ENCODE measurements at places on chromosomes 13 and 19.

- no peak for DNase-seq
These were observed 5.2 kb downstream of the DKKL1 start for GRCh38 chr19:49368711-49369358.

GRCh38 chr13:32195713-32196112 is 119.5 kb downstream of the ZAR1L start:
- no peak for DNase-seq

DNA sequence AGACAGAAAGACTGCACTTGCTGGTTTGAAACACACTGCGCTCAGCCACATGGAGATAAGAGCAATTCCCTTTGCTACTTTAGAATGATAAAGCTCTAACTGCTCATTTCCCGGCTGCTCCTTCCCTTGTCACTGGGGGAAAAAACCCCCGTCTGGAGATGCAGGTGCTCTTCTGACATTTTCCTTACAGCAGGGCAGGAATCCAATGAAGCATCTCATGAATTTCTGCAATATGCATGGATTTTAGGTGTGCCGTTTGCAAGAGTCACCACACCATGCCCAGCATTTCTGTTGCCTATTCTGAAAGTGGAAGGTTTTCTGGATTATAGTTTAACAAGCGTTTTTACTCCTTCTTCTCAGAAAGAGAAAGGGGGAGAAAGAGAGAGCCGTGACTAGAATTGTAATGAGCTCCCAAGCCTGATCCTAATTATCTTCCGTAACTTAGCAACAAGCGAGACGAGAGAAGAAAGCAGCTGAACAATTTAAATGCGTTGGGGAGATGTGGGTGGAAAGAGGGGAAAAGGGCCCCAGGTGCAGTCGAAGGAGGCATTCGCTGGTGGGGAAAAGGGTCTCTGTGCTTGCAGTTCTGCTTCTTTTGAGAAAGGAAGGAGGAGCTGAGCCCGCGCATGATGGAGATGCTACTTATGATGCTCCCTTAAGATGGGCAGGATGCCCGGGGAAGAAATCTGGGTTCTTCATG is 76.6 kb upstream of the SPATA13 start:
- no peak for DNase-seq

DNA sequence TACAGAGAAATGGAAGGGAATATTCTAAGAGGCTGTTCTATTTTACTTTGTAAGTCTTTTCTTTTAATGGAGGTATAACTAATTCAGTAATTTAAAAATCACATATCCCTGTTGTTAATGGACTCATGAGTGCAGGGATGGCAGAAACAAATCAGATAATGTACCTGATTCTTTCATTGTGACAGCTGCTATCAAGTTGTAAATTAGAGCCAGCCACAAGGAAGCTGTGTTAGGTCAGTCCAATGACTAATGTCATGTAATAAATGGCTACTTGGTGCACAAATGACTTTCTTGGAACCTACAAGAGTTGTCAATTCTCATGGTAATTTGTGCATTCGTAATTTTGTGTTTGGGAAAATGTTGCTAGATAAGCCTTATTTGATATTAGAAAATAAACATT is 446.4 kb downstream of the DCT start:
- no peak for DNase-seq

- peak; percentile 23 for DNase-seq
These were observed 50.8 kb downstream of the USP12 start for GRCh38 chr13:27120811-27121210.

- DNase-seq, result no peak
These were observed 21.9 kb upstream of the ZNF432 start for GRCh38 chr19:52070496-52070895.

- peak; percentile 88 for DNase-seq
These were observed 70.6 kb upstream of the C13orf46 start for GRCh38 chr13:114044486-114044885.

GRCh38 chr19:35845215-35846037 is 6.9 kb downstream of the NPHS1 start:
- DNase-seq, result no peak

DNA sequence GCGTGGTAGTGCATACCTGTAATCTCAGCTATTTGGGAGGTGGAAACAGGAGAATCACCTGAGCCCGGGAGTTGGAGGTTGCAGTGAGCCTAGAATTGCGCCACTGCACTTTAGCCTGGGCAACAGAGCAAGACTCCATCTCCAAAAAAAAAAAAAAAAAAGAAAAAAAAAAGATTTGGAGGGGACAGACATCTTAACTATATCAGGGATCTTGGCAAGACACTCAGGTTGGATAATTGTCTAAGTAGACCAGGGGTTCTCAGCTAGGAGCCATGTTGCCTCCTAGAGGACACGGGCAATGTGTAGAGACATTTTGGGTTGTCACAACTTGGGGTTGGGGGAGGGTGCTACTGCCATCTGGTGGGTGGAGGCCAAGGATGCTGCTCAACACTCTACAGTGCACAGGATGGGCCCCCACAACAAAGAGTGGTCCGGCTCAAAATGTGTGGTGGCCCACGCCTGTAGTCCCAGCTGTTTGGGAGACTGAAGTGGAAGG is 1.9 kb upstream of the ZNF580 start:
- no peak for DNase-seq

DNA sequence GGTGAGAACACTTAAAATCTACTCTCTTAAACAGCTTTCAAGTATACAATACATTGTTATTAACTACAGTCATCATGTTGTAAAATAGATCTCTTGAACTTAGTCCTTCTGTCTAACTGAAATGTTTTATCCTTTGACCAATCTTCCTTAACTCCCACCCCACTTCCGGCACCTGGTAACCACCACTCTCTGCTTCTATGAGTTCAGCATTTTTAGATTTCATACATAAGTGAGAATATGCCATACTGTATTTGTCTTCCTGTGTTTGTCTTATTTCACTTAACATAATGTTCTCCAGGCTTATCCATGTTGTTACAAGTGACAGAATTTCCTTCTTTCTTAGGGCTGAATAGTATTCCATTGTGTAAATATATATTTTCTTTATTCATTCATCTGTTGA is 144.1 kb upstream of the TRPC4 start:
- no peak for DNase-seq

DNA sequence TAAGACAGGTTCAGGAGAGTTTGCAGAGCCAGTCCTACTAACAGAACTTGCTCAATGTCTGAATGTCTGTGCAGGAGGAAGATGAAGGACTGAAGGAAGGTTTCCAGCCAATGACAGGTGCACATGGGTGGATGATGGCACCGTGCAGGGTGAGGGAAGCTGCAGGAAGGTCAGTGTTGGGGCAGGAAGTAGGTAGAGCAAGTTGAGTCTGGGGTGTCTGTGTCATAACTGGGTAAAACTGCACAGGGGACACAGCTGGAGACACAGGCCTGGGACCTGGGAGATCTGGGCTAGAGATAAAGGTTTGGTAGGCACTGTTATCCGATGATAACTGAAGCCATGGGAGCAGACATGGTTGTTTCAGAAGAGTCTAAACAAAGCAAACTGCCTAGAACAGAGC is 116.9 kb downstream of the USP12 start:
- no peak for DNase-seq

DNA sequence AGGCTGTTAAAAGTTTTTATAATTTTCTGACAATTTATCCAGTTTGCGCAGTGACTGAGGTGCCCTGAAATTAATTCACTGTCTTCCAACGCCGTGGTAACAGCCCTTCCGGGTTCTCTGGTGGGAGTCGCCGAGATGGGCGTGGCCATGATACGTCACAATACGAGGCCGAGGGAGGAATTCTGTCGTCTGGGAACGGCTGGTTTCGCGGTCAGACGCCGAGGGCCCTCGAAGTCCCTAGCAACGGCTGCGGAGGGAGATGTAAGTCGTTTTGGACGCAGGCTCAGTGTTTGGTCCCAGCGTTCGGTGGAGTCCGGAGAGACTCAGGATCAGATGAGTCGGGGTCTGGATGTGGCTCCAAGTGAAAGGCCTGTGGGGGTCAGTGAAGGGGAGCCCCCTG is 21.7 kb downstream of the ZNF613 start:
- DNase-seq, result peak; percentile 6

DNA sequence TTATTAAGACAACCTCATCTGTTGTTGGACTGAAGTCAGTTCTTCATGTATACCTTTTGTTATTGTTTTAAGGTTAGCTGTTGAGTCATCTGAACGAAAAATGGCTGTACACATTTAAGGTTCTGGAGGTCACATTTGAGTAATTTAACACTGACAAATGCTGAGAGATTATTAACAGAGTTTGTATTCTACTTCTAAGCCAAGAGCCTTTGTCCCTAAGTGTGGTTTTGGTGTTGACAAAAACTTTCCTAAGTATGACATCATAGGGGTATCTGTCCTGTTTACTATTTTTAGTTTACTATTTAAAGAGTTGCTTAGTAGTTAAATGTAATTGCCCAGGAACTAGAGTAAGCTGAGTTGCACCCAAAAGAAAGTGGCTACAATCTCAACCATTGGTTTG is 71.9 kb downstream of the CDK8 start:
- no peak for DNase-seq

DNA sequence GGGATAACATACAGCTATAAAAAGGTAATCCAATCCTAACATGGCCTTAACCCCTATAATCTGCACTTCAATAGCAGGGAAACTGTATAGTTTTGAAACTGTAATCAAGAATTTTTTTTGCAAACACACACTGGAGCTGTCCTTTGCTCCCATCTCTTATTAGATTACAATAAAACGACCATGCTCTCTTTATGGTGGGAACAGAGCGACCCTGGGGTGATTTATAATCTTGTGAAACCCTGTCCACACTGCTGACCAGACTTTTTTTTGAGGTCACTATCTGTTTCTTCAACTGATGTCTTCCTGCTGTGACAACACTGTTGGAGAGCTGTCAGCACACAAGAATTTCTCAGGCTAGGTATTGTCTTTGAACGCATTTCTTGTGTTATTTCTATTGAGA is 35.3 kb downstream of the DACH1 start:
- no peak for DNase-seq

DNA sequence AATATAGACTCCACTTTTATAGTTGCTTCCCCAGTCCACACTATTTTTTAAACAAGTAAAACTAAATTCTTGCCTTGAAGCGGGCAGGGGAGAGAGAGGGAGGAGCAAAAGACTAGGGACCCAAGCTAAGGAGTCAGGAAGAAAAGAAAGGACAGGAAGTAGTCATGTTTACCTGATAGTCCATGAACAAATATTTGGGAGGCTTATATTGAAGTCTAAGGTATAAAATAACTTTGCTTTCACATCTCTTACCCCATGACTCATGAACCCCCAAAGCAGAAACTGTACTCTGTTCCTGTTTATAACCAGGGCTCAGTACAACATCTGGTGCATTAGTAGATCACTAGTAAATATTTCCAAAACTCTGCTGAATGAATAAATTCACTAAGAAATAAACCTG is 67.3 kb downstream of the ZAR1L start:
- no peak for DNase-seq

DNA sequence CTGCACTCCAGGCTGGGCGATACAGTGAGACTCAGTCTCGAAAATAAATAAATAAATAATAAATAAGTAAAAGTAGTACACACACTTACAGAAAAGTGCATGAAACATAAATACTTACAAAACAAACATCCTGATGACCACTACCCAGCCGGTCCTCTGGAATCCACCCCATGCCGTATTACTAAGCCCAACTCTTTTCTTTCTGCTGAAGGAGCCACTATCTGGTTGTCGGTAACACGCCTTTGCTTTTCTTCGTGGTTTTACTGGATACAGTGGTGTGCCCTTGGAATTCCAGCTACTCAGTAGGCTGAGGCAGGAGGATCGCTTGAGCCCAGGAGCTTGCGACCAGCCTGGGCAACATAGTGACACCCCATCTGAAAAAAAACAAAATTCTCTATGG is 39.4 kb downstream of the CELF5 start:
- no peak for DNase-seq

GRCh38 chr13:49657241-49657641 is 28.9 kb downstream of the ARL11 start:
- no peak for DNase-seq

GRCh38 chr19:55553217-55554182 is 8.2 kb upstream of the SBK3 start:
- no peak for DNase-seq

DNA sequence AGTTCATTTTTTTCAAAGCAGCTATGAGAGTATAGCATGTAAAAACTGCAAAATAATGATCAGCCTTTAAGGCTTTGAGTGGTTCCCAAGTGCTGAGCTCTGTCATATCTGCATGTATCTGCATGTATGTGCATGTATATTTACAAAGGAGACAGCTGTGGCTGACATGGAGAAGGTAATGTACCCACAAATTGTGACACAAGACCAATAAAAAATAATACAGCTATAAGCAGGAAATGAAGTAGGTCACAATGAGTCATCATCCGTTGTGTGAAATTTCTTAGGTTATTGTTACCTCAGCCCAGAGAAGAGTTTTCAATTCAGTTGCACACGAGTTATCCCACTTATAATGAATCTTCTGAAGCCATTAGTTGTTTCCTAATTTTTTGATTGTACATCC is 60.9 kb upstream of the MED4 start:
- peak; percentile 34 for DNase-seq

GRCh38 chr19:46328079-46328478 is 18.8 kb upstream of the PPP5C start:
- peak; percentile 10 for DNase-seq

DNA sequence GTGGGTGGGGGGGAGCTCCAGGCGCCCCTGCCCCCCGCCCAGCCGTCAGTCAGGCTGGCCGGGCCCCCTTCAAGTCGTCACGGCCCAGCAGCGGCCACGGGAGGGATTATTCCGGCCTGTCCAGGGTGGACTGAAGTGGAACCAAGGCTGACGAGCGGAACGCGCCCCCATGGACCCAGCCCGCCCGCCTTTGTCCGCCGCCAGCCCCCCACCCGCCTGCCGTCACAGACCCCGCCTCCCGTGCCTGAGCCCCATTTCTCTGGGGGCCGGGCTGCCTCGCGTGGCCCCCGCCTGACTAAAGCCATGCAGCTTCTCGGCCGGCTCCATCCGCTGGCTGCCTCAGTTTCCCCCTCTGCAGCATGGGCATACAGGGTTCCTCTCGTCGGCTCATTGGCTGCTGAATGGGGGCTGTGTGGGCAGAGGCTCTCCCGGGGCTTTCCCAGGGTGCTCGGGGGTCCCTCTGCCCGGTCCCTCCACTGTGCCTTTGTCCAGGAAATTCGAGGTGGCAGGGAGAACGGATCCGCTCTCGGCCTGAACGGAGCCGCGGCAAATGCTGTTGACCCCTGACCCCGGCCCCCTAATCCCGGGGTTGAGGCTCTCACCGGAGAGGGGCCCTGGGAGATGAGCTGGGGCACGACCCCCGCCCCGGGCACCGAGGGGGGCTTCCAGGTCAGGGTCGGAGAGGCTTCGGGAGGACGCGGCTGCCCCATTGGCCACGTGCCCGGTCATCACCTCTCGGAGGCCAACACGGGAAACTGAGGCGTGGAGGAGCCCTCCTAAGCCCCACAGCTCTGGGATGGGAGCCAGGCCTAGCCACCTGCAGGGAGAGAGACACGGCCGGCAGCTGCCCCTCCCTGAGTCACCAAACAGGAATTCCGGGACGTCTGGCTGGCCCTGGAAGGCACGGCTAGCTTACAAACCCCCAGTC is 27.4 kb downstream of the EFNA2 start:
- peak; percentile 65 for DNase-seq

Data from fibroblast of upper back skin (primary cell).